ENCODE measurements at places on chromosomes 1 and 21.

DNA sequence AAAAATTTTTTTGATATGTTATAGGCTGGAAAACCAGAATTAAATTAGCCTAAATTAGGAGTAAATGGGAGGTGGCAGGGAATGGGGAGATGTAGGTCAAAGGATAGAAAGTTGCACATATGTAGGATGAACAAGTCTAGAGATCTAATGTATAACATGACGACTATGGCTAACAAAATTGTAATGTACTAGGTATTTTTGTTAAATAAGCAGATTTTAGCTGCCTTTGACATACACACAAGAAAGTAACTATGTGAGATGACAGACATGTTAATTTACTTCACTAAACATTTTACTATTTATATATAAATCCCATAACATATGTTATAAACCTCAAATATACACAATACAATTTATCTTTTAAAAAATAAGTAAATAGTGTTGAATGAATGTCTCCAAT lies 30.2 kb upstream of the GLIS1 start:
- no peak for DNase-seq

DNA sequence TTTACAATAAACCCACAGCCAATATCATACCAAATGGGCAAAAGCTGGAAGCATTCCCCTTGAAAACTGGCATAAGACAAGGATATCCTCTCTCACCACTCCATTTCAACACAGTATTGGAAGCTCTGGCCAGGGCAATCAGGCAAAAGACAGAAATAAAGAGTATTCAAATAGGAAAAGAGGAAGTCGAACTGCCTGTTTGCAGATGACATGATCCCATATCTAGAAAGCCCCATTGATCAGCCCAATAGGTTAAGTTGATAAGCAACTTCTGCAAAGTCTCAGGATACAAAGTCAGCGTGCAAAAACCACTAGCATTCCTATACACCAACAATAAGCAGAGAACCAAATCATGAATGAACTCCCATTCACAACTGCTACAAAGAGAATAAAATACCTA lies 235.5 kb downstream of the DPYD start:
- DNase-seq = no peak

- DNase-seq = no peak
Observed at GRCh38 chr1:223738465-223739365, 26.4 kb downstream of the CAPN2 start.

GRCh38 chr1:103063921-103064320 lies 44.4 kb downstream of the COL11A1 start:
- no peak for DNase-seq

DNA sequence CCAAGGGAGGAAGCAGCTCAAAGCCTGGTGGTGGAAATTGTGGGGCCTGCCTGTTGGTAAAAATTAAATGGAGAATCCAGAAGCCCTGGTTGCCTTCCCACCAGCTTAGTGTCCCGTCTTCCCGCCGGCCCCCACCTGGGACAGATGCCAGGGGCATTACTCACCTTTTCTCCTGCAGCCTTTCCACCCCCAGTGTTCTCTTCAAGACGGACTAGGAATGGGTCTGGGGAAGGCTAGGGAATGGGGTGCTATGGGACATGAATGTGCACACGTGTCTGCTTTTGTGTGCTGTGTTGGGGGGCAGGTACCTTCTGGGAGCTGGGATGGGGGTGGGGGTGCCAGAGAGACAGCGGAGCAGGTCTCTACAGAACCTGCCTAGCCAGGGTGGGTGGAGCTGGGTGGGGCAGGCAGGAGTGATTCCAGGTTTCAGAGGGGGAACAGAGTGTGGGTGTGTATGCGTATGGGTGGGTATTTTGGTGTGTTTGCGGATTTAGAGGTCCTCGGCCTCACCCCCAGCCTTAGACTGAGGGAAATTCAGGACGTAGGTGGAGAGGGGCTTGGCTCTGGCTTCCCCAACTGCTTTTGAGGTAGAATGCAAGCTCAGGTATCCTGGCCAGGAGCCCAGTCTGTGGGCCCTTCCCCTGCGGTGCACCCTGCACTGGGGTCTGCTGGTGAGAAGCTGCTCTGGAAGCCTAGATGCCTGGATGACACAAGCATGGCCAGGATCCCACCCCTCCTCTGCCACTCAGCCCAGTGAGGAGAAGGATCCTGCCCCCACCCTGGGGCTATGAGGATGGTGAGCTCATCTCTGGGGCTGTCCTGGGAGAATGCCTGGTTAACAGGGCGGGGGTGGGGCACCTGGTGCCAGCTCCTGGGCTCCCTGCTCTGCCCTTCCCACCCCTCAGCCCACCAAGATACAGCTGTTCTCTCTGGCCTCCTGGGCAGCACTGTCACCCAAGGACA lies 7.8 kb downstream of the VANGL2 start:
- DNase-seq = no peak

DNA sequence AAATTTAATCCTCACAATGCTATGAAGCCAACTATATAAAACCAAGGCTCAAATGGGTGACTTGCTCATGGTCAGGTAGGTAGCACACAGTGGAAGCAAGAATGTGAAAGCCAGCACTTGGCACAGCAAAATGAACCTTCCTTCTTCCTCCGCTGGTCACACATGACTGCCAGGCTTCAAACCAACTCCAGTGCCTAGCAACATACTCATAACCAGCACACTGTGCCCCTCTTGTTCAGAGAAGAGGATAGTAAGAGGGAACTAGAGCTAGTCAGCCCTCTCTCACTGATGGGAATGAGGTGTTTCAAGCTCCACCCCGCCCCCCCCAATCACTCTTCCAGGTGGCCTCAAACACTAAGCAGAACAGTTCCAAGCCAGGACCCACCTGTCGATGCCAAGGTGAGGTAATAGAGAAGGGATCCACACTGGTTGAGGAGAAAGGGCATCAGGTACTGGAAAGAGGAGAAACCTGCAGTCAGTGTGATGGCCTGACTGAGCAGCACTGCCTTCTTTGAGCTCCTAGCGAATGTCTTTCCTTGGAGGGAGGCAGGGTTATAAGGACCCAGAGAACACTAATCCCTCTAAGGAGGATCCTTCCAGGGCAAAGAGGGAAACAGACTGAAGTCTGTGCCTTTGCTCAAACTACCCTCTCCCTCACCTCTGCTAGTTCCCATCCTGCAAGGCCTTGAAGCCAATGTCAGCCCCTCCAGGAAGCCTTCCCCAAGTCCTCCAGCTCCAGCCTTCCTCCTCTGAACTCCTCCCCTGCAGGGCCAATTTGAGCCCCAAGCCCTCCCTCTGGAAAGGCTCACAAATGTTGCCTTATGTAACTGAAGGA lies 1.2 kb downstream of the TMEM234 start:
- no peak for DNase-seq

DNA sequence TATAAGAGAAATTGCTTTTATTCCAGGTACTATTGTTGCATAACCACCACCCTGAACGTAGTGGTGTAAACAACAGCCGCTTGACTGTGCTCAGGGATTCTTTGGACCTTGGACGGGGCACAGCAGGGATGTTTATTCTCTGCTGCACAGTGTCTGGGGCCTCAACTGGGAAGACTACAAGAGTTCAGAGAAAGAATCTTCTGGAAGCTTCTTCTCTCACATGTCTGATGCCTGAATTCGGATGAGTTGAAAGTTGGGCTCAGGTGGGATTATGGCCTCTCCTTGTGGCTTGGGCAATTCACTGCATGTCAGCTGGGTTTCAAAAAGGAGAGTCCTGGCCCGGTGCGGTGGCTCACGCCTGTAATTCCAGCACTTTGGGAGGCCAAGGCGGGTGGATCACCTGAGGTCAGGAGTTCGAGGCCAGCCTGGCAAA lies 19.0 kb upstream of the SSBP3 start:
- DNase-seq = no peak

DNA sequence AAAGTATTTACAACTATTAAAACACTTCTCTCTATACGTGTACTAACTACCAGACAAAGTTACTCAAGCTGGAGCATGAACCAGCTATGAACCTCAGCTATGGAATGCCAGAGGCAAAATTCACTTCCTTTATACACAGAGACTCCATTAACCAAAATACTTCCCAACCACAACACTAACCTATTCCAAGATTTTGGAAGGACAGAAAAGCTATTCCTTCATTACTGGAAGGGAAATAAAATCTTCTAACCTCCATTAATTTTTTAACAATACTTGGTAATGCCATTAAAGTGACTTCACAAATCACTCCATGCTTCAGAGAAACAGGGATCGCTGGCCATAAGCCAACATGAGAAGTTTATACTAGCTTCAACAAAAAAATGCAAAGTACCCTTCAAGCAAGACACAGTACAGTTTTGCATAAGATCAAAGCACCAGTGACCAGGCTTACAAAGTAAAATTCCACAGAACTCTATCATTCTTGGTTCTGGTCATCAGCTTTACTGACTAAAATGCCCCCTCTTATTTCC lies 58.0 kb downstream of the PUM1 start:
- DNase-seq = no peak

GRCh38 chr1:16618719-16619118 lies 5.4 kb upstream of the NBPF1 start:
- DNase-seq = no peak

DNA sequence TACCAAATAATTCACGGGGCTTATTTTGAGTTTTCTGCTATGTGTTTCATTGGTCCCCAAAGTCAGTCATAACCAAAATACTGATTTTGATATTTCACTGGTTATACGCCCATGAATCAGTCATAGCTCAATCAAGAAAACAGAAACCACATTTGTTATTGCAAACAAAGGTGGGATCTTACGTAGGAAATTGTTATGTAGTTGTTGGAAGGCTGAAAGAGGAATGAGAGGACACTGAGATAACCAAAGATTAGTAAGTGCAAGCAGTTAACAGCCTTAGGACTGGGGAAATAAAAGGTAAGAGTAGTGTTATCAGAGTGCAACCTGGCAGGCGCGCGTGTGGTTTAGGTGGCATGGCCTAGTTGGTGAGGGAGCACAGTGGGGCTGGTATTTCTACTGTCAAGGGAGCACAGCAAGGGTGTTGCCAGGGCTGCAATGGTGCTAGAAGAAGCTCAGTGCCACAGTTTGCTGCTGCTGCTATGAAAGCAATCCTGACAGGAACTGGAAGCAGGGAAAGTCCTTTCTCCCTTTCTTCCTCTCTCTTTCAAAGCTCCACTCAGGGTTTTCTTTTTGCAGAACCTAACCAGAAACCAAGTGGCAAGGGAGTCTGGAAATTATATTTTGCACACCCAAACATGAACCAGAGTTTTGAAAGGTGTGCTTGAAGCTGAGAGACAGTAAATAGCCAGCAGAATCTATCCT lies 33.7 kb downstream of the RTCA start:
- DNase-seq = no peak

DNA sequence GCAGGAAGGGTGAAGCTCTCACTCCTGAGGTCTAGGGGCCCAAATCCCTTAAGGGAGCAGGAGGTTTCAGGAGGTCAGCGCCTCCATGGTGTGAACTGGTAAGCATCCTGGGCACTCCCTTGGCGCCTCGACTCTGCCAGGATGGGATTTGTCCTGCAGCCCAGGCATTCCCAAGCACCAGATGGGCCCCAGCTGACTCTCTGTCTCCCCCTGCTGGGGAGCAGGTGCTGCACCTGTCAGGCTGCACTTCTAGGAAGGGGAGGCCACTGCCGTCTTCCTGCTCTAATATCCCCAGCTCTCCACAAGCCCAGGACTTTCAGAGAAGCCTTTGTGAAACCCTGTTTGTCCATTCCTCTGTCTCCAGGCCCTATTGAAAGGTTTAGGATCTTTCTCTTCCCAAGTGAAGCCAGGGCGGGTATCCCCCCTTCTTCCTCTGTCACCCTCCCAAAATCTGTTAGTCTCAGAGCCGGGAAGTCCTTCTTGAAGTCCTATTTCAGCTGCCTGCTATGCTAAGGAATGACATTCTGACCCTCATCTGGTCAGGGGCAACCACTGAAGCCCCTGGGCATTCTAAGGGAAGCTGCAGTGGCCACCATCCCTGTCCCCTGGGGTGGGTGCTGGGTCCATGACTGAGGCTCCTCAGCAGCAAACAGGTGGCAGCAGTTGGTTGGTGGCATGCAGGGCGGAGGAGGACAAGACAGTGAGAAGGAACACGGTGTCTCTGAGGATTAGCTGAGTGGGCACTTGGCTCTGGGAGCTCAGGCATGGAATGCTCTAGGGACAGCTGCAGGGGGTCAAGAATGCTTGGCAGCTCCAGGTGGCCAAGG lies 3.2 kb downstream of the MYBPH start:
- DNase-seq = peak; percentile 30

DNA sequence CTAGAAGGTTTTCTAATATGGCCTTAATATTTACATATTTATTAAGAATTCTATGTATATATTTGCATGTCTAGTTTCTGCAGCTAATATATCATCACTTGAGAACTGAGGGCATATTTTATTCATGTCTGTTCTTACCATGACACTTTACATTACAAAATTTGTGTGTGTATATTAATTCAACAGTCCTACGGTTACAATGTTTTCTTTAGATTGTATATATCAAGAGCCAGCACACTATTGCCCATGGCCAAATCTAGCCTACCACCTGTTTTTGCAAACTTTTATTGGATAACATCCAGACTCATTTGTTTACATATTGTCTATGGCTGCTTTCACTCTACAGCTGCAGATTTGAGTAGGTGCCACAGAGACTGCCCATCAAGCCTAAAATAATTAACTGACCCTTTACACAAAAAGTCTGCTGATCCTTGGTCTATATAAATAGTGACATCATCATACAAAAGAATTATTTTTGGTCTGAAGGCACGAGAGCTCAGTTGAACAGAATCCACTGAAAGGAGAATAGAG lies 577.4 kb upstream of the PBX1 start:
- no peak for DNase-seq

GRCh38 chr1:56904663-56905397 lies 50.2 kb downstream of the C8A start:
- no peak for DNase-seq

DNA sequence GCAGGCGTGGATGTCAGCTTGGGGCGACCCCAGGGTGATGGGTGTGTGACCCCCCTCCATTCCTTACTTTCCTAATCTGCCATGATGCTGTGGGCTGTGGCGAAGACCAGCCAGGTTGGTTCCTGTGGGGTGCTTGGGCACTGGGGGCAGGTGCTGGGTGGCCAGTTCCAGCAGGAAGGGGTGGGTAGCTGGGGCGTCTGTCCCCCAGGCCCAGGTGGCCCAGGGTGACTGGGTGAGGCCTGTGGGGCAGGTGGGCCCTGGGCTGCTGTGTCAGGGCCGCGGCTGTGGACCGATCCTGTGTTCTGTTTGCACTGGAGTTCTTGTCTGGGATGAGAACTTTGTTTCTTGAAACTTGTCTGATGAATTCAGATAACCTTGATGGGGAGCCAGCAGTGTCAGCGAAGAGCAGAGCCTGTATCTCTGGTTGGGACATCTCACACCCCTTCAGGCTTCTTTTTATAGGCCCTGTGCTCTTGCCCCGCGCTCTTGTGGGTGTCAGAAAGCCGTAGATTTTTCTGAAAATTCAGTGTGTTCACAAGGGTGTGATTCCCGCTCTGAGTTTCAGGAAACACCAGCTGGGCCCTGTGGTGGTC lies 3.7 kb downstream of the PRKCZ start:
- no peak for DNase-seq

All from nucleus accumbens (tissue), 56 donors.